ENCODE measurements at places on chromosomes 4 and X.

DNA sequence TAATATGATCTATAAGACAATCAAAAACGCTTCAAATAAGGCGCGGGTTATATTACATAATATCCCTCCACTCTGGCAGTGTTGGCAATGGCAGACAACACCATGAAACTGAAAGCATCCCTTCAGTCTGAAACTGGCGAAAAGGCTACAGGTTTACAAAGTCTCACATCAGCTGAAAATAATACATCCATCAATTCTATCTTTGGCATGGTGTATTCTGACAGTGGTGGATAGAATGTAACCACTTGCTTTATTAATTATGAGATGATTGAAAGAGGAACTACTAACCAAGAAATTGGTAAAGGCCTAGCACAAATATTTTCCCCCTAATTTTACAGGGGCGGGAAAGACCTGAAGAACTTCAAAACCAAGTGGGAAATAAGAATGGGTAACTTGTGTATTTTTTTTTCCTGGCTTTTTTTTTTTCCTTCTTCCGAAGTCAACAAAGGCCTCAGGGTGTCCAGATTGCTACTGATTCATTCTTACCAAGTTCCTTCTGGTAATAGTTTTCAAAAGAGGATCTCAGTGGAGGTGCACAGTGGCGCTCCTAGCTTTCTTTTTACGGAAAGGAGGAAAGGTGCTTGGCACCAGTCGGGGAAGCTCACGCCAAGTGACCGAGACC, 728 bp downstream of the UBA6 start:
- peak; percentile 66 for DNase-seq

DNA sequence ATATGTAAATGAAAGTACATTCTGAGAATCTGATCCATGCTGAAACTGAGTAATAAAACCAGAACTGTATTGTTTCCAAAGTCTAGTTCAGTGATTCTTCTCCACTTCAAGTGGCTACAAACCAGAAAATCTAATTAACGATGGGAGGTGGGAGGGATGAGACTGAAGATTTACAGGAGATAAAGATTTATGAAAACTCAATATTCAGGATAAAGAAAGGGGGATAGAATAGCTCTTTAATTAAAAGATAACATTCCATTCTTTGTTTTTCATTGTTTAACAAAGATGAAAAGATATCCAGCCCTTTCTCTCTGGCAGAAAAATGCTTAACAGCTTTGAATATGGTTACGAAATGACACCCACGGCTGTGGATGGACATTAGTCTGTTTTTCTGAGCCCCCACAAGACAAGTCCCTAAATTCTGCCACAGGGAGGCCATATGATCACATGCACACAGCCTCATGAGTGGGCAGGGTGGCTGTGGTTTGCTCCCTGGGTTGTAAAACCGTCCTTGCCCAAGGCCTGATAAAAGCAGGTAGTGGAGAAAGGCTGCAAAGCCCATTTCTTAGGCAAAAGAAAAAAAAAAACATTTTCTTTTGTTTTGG, 36.4 kb downstream of the TMEM150C start:
- DNase-seq: no peak

- no peak for DNase-seq
Measured at GRCh38 chr4:7157666-7158065, 34.7 kb upstream of the SORCS2 start.

DNA sequence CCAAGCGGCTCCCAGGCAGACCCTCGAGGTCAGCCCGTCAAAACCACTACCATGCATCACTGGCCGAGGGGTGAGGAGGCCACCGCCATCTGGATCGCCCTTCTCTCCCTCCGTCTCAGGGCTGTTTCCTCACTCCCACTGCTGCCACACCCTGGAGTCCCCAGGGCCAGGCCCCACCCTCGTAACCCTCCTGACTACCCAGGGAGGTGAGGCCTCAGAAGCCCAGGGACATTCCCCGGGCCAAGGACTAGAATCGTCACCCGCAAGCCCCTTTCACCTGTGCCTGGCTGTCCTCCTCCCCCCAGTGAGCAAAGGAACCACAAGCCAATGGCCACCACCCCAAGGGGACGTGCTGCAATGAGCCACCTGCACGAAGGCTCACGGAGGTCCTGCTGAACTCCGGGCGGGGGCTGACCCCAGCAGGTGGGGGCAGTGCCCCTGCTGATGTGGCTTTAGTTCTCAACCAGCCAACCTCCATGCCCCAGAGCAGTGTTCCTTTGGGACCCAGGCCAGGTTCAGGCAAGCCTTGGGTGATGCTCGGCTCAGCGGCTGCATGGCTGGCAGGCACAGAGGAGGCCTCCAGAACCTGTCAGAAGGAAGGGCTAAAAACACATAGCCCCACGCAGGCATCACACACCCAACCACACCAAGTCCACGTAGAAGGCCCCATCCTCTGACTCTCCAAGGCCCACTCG, 23.8 kb downstream of the PPP2R2C start:
- DNase-seq: no peak

DNA sequence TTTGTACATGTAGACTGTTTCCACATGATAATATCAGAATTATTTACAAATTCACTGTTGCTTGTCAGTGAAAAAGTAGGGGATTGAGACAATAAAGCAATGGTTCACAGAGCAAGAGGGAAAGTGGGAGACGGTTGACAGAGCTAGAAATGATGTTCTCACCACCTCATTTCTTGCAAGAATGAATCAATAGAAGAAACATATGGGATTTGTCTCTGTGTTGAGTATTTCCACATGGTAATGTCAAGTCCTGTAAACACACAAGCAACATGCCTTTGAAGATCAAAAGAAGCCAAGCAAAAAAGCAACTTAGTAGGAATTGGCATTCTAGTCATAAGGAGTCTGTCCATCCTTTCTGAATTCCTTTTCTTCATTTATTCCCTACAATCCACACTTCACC, 1806.6 kb upstream of the AGA start:
- DNase-seq: no peak

- DNase-seq: no peak
Measured at GRCh38 chrX:115898382-115899001, 272.1 kb upstream of the AGTR2 start.

DNA sequence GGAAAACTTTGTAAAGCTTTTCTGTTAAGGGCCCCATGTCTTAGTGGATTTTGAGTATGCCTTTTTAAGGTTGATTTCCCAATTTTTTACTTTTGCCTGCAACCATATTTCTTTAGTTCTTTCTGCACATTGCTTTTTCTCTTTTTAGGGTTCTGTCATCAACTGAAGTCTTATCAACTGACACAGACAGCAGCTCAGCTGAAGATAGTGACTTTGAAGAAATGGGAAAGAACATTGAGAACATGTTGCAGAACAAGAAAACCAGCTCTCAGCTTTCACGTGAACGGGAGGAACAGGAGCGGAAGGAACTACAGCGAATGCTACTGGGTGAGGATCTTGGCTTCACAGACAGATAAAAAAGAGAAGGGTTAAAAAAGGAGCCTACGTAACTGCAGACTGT, 27.8 kb downstream of the TAF1 start:
- no peak for DNase-seq

DNA sequence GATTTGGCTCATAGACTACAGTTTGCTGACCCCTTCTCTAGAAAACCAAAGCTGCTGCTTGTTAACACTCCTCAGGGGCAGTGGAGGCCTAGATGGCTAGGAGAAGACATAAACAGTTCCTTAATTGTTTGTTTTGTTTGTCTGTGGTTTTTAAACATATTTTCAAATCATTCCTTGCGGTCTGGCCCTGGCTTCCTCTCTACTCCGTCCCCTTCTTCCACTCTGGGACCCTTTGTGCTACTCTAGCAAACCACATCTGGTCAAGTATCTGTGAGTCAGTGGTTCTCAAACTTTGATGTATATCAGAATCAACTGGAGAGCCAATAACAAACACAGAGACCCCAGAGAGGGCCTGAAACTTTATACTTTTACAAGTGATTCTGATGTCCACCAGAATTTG, 36.1 kb downstream of the FRMPD4 start:
- no peak for DNase-seq

DNA sequence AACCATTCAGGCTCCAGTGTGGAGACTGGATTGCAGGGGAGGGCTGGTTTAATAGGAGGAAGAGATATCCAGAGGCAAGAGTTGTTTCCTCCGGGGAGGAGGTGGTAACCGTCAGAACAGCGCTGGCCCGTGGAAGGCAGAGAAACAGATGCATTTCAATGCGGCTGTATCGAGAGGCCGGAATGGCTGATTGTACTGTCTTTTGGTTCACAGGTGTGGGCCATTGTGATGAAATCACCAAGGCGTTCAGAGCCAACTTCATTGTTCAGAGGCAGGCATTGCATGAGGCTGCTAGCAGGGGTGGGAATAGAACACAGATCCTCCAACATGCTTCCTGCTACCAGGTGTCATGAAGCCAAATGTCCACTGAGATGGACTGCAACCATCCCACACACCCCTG, 53.0 kb downstream of the SHOX start:
- no peak for DNase-seq

DNA sequence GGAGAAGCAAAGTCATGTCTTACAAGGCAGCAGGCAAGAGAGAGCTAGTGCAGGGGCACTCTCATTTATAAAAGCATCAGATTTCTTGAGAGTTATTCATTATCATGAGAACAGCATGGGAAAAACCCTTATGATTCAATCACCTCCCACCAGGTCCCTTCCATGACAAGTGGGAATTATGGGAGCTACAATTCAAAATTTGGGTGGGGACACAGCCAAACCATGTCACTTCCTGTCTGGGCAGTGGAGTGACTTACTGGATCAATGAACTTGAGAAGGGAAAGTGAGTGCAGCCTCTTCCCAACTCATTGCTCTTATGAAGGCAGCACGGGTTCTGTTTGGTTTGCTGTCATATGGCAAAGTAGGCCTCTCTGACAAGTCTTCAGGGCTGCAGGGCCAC, 261.8 kb upstream of the TAPT1 start:
- DNase-seq: no peak

DNA sequence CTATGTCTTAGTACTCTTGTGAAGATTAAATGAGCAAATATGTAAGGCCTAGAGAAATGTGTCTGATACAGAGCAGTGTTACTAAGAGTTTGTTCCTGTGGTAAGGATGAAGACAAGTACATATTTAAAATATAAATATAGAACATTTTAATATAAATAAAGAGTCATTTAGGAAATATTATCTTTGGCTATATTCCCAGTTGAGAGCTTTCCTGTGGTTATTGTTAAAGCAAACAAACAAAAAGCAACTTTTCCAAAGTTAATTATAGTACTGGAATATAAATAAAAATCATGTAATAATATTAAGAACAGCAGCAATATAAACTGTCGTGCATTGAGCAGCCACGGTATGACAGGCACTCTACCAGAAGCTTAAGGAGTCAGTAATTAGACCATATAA, 472.5 kb downstream of the INPP4B start:
- DNase-seq: peak; percentile 60
